ENCODE measurements at places on chromosomes 5 and 9.

DNA sequence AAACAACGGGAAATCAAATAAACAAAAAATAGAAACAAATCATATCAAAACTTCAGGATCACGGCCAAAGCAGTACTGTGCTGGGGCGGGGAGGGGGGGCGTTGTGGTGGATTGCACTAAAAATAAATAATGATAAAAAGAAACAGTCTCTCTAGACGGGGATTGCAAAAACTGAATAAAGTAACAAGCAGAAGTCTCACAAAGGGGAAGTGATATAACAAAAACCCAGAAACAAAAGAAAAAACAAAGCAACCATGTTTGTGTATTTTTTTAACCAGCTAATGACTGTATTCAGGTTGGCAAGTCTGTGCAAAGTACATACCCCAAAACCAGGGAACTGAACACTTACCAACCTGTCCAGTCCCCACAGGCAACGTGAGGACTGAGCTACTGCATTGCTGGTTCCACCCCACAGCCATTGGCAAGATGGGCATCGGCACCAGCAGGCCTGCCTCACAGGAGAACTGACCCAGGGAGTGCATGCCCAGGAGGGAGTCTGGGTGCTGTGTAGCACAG, 24.1 kb downstream of the BICD2 start:
- no peak for DNase-seq

- DNase-seq: no peak
Measured at GRCh38 chr9:98361645-98362044, 106.2 kb upstream of the TBC1D2 start.

- no peak for DNase-seq
Measured at GRCh38 chr5:110441035-110441434, 285.4 kb downstream of the TMEM232 start.

GRCh38 chr9:83355024-83355444, 183.2 kb downstream of the FRMD3 start:
- no peak for DNase-seq

- no peak for DNase-seq
Measured at GRCh38 chr5:91521334-91521733, 138.2 kb upstream of the ARRDC3 start.

GRCh38 chr5:5781335-5781734, 358.9 kb downstream of the ICE1 start:
- no peak for DNase-seq

- no peak for DNase-seq
Measured at GRCh38 chr5:42984307-42984706, 55.8 kb downstream of the ANXA2R start.

GRCh38 chr5:169763376-169764017, 126.4 kb downstream of the DOCK2 start:
- no peak for DNase-seq

DNA sequence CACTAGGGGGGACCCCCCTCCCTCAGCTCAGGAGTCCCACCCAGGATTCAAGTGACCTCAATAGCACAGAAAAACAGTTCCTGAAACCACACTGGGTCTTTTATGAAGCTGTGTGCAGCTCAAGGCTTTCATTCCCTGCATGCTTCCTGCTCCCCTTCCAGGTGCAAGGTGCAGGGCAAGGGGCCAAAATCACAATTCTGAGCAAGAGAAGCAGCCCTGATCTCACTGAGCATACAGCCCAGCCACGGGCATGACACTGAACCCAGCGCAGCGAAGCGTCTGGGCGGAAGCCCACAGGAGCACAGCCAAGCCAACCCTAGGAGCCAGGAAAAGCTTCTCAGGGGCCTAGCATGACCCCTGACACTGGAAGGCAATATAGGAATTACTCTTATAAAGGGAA, 62.9 kb downstream of the IRX2 start:
- DNase-seq: no peak

DNA sequence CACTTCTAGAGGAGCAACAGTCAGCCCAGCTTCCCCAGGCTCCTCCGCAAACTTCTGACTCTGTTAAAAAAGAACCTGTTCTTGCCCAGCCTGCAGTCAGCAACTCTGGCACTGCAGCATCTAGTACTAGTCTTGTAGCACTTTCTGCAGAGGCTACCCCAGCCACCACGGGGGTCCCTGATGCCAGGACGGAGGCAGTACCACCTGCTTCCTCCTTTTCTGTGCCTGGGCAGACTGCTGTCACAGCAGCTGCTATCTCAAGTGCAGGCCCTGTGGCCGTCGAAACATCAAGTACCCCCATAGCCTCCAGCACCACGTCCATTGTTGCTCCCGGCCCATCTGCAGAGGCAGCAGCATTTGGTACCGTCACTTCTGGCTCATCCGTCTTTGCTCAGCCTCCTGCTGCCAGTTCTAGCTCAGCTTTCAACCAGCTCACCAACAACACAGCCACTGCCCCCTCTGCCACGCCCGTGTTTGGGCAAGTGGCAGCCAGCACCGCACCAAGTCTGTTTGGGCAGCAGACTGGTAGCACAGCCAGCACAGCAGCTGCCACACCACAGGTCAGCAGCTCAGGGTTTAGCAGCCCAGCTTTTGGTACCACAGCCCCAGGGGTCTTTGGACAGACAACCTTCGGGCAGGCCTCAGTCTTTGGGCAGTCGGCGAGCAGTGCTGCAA, 72.8 kb downstream of the NUP214 start:
- DNase-seq: no peak

- DNase-seq: no peak
Measured at GRCh38 chr5:138844125-138844461, 31.0 kb downstream of the LRRTM2 start.

DNA sequence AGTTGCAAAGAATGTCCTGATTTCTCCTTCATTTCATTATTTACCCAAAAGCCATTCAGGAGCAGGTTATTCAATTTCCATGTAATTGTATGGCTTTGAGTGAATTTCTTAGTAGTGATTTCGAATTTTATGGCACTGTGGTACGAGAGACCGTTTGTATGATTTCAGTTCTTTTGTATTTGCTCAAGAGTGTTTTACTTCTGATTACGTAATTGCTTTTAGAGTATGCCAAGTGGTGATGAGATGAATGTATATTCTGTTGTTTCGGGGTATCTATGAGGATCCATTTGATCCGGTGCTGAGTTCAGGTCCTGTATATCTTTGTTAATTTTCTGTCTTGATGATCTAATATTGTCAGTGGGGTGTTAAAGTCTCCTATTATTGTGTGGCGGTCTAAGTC, 41.2 kb downstream of the INSL6 start:
- no peak for DNase-seq

DNA sequence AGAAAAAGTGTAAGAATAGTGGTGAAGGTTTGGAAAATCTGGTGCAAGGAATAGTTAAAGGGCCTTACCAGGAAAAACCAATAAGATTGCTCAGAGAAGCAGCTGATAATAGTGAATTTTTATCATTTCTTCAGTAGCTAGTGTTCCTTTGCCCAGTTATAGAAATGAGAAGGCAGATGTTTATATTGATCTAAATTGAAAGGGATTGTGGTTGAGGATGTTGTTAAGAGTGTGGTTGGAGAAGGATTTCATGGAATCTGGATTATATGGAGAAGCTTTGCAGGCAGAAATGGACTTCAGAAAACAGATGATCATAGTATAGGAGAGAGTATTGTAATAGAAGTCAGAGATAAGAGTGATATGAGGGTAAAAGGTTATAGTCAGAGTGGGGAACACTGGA, 102.6 kb downstream of the XRCC4 start:
- no peak for DNase-seq

- no peak for DNase-seq
Measured at GRCh38 chr5:106152569-106152968, 1518.2 kb downstream of the EFNA5 start.

- DNase-seq: no peak
Measured at GRCh38 chr9:93003552-93004407, 54.7 kb upstream of the SUSD3 start.

DNA sequence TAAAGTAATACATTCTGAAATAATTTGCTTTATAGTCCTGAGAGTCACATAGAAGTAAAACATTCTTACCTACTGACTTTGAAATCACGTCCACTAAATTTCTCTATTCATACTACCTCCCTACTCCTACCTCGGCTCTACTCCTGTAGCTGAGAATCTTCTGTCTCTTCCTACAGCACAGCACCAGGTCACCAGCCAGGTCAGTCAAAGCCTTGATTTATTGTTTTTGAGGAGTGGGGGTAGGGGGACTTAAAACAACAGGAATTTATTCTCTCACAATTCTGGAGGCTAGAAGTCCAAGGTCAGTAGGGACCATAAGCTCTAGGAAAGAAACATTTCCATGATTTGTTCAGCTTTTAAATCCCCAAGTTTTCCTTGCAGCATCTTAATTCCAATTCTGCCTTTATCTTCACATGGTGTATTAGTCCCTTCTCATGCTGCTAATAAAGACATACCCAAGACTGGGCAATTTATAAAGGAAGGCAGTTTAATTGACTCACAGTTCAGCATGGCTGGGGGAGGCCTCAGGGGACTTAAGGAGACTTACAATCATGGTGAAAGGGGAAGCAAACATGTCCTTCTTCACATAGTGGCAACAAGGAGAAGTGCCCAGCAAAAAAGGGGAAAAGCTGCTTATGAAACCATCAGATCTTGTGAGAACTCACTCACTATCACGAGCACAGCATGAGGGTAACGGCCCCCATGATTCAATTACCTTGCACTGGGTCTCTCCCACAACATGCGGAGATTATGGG, 49.6 kb upstream of the CCNG1 start:
- DNase-seq: no peak

DNA sequence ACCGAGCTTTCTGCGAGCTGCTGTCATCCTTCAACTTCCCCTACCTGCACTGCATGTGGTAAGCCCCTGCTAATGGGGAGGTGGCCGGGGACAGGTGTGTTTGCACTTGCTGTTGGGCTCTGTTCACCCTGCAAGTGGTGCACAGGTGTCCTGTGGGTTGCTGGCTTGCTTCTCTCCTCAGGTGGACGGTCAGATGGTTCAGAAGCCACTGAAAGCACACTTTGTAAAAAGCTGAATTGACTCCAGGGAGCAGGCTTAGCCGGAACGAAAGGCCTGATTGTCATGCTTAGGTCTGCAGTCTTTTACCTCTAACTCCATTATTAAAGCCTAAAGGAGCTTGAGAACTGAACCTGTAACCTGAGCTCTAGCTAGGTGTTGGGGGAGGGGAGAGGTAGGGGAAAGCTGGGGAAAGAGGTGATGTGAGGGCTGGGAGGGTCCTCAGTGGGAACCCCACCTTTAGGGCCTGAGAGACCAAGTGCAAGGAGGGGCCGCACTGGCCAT, 37.6 kb downstream of the ACER2 start:
- DNase-seq: no peak

- DNase-seq: no peak
Measured at GRCh38 chr9:121298689-121299466, 30.9 kb downstream of the GSN start.

DNA sequence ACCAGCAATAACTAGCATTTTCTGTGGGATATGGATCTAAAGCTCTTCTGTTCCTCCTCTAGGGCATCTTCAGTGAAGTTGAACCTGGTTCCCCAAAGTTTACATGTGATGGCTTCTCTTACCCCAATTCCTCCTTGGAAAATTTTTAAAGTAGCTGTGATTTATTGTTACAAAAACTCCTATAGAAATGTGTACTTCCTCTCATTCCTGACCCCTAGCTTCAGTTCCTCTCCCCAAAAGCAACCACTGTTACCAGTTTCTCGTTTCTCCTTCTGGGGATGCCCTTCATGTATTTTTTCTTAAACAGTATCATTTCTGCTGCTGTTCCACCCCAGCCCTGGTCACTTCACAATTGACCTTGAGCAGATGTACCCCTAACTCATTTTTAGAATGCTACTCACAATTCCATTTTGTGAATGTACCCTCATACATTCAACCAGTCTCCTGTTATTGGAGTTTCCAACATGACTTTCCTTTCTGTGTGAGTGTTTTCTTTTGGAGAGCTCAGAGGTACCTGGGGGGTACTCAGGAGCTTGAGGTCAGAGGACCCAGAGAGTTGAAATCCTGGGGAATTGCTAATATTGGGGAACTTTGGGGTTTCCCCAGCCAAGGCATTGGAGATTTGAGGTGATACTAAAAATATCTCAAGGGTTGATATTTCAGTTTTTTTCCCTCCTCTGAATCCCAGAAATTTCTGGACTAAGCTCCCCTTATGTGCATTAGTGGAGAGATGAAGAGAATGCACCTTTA, 18.6 kb upstream of the GLRX start:
- no peak for DNase-seq

GRCh38 chr5:103703617-103704016, 141.0 kb upstream of the NUDT12 start:
- no peak for DNase-seq

GRCh38 chr5:3185488-3185887, 410.1 kb upstream of the IRX1 start:
- no peak for DNase-seq

DNA sequence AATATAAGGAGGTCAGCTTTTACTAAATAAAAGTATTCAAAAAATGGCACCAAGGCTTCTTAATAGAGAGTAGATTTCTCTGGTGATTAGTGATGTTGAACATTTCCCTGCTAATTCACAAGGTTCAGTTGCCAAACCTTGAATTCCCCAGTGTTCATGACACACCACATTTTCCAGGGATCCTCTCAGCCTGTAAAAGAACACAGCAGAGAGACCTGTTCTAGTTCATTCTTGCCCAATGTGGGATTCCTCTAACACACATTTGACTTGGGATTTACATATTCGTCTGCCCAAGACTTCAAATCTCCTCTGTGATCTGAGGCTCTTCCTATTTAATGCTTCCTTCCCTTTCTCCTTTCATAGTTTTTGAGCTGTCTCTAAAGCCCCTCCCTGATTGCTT, 273.2 kb upstream of the CDH9 start:
- no peak for DNase-seq

DNA sequence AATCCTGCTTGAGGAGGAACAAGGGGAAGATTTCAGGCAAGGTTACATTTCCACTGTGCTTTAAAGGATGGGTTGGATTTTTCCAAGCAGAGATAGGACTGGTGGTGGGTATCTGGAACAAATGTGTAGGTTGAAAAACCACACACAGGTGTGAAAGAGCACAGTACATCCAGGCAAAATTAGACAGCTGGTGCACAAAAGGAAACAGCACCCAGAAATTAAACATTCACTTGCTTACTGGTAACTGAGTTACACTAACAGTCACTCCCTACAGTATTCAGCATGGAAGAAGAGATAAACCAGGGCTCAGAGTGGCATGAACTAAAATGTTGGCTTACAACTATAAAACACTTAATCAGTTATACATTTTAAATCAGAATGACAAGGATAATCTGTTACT, 81.5 kb upstream of the RASEF start:
- no peak for DNase-seq

Data from head of caudate nucleus (tissue), 42 donors.